Tibial nerve (tissue), 4 donors: ENCODE measurements at places on chromosomes 16 and 17.
A peak's percentile ranks its signal among the peaks of the same experiment; 100 is the strongest.

DNA sequence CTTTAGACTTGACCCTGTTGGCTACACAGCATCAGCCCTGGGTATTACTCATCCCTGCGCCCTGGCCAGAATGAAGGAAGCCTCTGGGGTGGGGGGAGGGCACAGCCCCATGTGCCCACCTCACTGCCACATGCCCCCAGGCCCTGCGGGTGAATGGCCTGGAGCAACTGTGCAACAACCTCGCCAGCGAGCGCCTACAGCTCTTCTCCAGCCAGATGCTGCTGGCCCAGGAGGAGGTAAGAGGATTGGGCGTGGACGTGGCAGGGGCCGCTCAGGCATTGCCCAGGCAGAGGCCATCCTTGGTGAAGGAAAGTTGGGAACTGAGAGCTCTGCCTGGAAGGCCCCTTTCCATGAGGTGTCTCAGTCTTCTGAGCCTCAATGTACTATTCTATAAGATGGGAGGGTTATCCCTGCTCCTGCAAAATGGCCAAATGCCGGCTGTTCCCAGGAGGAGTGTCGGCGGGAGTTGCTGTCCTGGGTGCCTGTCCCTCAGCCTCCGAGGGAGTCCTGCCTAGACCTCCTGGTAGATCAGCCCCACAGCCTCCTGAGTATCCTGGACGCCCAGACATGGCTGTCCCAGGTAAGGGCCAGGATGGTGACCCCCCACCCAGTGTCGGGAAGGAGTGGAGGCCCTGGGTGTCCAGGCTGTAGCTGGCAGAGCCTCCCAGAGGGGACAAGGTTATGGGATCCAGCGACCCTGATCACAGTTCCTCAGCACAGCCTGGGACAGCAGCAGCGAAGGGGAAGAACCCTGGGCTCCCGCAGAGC lies 8.9 kb downstream of the MYO15B start:
- H3K4me3 ChIP-seq, result no peak overlapping the region
- H3K27me3 ChIP-seq, result no peaks in the 10 kb centered on the region
- H3K36me3 ChIP-seq, result no peaks in the 10 kb centered on the region
- no peak for DNase-seq
- no peak overlapping the region for H3K27ac ChIP-seq
- no peaks in the 10 kb centered on the region for H3K4me1 ChIP-seq

GRCh38 chr17:63445954-63446752 lies at the start of gene CYB561:
TSS of gene CYB561 (minus strand) at chr17:63446306. CDS start at chr17:63437547, 8,759 bp downstream.
- no peaks in the 10 kb centered on the region for H3K36me3 ChIP-seq
- H3K27me3 ChIP-seq, result no peaks in the 10 kb centered on the region
- peaks cover 29% of the 10 kb centered on the region for H3K4me1 ChIP-seq

- H3K27ac ChIP-seq, result peak overlapping the region; percentile 50
- H3K27me3 ChIP-seq, result no peaks in the 10 kb centered on the region
- no peaks in the 10 kb centered on the region for H3K4me1 ChIP-seq
- no peak overlapping the region for H3K4me3 ChIP-seq
- DNase-seq, result peak; percentile 30
These were observed 11.5 kb downstream of the FLII start for GRCh38 chr17:18246880-18247612.

- H3K27ac ChIP-seq, result no peak overlapping the region
- no peaks in the 10 kb centered on the region for H3K36me3 ChIP-seq
- H3K4me3 ChIP-seq, result no peak overlapping the region
- DNase-seq, result no peak
- H3K27me3 ChIP-seq, result no peaks in the 10 kb centered on the region
- H3K4me1 ChIP-seq, result no peaks in the 10 kb centered on the region
These were observed 35.7 kb upstream of the SSTR5 start for GRCh38 chr16:1036726-1037393.

GRCh38 chr17:47184681-47185080 lies 4.4 kb downstream of the CDC27 start:
- H3K4me1 ChIP-seq, result peaks cover 71% of the 10 kb centered on the region
- H3K4me3 ChIP-seq, result no peak overlapping the region
- no peak for DNase-seq
- no peaks in the 10 kb centered on the region for H3K36me3 ChIP-seq

DNA sequence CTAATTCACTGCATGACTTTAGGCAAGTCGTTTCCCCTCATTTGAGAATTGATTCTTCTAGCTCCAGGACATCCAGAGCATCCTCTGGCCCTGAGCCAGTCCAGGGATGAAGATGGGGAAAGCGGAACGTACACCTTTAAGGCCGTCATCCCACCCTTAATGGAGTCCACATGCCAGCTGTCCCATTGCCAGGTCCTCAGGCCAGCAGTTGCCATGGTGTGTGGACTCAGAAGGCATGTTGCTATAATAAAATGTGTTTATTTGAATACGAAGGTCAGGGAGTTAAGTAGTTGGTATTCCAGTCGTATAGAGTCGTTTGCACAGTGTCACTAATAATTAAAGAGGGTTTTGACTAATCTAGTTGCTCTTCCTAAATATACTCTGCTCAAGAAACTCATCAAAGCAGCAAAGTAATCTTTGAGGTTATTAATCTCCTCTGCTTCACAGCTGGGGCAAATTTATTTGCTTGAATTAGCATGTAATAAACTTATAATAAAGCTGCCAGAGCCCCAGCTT lies 30.4 kb downstream of the CCDC182 start:
- H3K36me3 ChIP-seq, result no peaks in the 10 kb centered on the region
- H3K4me3 ChIP-seq, result no peak overlapping the region
- H3K27ac ChIP-seq, result no peak overlapping the region
- no peaks in the 10 kb centered on the region for H3K4me1 ChIP-seq
- H3K27me3 ChIP-seq, result no peaks in the 10 kb centered on the region
- DNase-seq, result no peak

GRCh38 chr17:48642059-48642842 lies 16.1 kb upstream of the HOXB9 start:
- no peak overlapping the region for H3K27ac ChIP-seq
- no peaks in the 10 kb centered on the region for H3K4me1 ChIP-seq
- H3K27me3 ChIP-seq, result no peaks in the 10 kb centered on the region
- no peak for DNase-seq
- no peaks in the 10 kb centered on the region for H3K36me3 ChIP-seq

- peaks cover 75% of the 10 kb centered on the region for H3K36me3 ChIP-seq
- H3K27me3 ChIP-seq, result no peaks in the 10 kb centered on the region
- peaks cover 4% of the 10 kb centered on the region for H3K4me1 ChIP-seq
These were observed 32.3 kb downstream of the SLC7A5 start for GRCh38 chr16:87836844-87837581.

GRCh38 chr16:19127205-19127604 lies 13.4 kb downstream of the ITPRIPL2 start:
- no peak overlapping the region for H3K4me3 ChIP-seq
- no peaks in the 10 kb centered on the region for H3K4me1 ChIP-seq
- no peak overlapping the region for H3K27ac ChIP-seq
- H3K27me3 ChIP-seq, result no peaks in the 10 kb centered on the region

- no peaks in the 10 kb centered on the region for H3K36me3 ChIP-seq
- H3K27ac ChIP-seq, result no peak overlapping the region
- no peaks in the 10 kb centered on the region for H3K4me1 ChIP-seq
- H3K27me3 ChIP-seq, result peaks cover 68% of the 10 kb centered on the region
- H3K4me3 ChIP-seq, result no peak overlapping the region
These were observed 4.0 kb downstream of the PYY start for GRCh38 chr17:43949781-43950180.

DNA sequence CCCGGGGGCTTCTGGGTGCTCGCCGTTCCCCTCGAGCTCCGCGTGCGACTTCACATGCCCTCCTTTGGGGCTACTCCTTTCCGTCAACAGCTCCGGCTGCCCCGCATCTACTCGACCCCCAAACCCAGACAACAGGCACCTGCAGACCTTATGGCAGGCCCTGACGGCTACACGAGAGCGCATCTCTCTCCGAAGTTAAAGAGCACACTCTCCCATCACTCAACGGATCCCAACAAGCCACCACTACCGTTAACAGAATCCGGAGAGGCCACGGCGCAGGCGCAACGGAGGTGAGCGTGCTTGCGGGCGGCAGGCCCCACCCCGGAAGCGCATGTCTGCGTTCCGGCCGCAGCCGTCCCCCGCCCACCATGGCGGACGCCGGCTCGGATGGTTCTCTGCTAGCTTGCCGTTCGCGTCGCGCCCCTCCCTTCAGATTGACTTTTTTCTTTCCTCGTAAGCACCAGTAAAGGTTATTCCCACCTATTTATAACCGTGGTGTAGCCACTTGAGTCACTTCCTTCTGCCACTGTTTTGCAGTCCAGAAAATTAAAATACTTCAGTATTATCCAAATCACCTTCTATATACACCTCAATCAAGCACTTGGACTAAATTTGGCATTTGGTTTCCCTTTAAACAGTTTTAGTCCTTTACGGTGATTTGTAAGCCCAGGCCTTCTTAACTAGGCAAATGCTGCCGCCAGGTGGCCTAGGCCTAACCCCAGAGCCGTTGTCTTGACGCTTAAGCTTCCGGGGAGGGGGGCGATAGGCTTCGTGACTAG lies at the start of gene POLG2:
POLG2 (minus strand) TSS at position 269 of the 779 bp plus-strand sequence; CDS start at position 183, 86 bp downstream.
- DNase-seq, result peak; percentile 82
- peaks cover 15% of the 10 kb centered on the region for H3K4me1 ChIP-seq
- H3K27ac ChIP-seq, result peak within 1 kb of the TSS; percentile 79
- H3K4me3 ChIP-seq, result peak within 1 kb of the TSS; percentile 78

- H3K4me1 ChIP-seq, result no peaks in the 10 kb centered on the region
- no peaks in the 10 kb centered on the region for H3K36me3 ChIP-seq
- no peak for DNase-seq
- H3K27ac ChIP-seq, result no peak overlapping the region
- no peaks in the 10 kb centered on the region for H3K27me3 ChIP-seq
- no peak overlapping the region for H3K4me3 ChIP-seq
These were observed 40.3 kb downstream of the CBFA2T3 start for GRCh38 chr16:88936556-88937205.

DNA sequence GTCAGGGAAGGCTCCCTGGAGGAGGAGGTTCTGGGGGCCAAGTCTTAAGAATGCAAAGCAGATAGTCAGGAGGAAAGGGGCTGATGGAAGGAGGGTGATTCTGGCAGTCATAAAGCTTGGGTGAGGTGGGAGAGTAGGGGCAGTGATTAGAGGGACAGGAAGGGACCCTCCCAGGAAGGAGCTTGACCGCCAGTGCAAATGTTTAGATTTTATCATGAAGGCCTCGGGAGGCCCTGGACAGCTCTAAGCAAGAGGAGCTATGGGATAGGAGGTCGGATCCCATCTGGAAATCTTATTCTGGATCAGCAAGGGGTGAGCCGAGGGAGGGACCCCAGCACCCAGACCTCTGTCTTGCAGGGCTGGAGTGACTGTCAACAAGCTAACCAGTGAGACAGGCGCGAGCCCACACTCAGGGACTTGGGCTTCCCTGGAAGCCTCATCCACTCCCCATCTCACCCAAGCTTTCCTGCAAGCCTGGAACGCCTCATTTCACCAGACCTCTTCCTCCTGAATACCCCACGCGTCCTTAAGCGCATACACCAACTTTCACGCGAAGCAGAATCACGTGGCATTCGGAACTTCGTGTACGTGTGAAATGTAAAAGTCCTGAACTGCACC lies 52.0 kb upstream of the CBX4 start:
- DNase-seq, result no peak
- peaks cover 53% of the 10 kb centered on the region for H3K27me3 ChIP-seq
- H3K4me1 ChIP-seq, result peaks cover 7% of the 10 kb centered on the region
- no peak overlapping the region for H3K27ac ChIP-seq
- H3K4me3 ChIP-seq, result no peak overlapping the region

DNA sequence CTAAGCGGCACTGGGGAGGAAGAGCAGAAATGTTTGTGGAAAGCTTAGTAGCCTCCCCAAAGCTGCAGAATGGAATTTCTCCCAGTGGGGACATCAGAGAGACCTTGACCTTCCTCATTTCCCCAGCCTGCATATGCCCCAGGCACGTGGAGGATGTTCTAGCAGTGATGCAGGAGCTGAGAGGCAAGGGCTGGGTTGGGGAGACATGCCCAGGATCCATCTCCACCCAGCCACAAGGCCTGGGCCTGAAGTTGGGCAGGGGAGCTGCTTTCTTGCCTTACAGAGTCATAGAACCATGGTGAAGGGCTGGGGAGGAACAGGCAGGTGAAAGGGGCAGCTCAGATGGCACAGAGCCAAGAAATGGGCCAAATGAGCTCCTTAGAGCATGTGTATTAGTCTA lies 104.0 kb downstream of the TMEM132E start:
- no peaks in the 10 kb centered on the region for H3K36me3 ChIP-seq
- H3K4me3 ChIP-seq, result no peak overlapping the region
- H3K27me3 ChIP-seq, result no peaks in the 10 kb centered on the region
- no peak for DNase-seq
- H3K27ac ChIP-seq, result no peak overlapping the region

DNA sequence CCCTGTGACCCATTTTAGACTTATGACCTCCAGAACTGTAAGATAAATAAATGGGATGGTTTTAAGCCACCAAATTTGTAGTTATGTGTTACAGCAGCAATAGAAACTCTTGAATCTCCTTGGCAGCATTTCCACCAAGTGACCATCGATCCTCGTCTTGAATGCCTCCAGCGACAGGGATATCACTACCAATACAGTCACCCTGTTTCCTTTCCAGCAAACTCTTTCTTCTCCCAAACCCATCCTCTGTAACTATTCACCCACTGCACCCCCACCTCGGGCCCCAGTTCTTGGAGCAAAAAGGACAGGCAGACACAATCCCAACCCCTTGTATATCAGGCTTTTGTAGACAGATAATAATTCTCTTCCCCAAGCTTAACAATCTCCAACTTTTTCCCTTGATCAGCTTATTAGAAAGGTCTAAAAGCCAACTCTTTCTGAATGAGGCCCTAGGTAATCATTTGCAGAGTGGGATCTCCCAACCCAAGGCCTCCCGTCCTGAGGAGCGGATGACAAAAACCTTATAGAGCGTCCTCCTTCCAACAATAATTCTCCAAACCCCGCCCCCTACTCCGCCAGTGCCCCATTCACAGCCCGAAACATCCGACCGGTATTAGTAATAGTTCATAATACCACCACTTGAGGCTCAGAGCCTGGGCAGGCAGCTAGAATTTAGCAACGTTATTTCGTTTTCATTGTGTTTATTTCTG lies 14.7 kb upstream of the PLLP start:
- H3K4me1 ChIP-seq, result no peaks in the 10 kb centered on the region
- no peaks in the 10 kb centered on the region for H3K36me3 ChIP-seq
- peak overlapping the region; percentile 33 for H3K4me3 ChIP-seq
- H3K27ac ChIP-seq, result peak overlapping the region; percentile 84
- DNase-seq, result no peak

DNA sequence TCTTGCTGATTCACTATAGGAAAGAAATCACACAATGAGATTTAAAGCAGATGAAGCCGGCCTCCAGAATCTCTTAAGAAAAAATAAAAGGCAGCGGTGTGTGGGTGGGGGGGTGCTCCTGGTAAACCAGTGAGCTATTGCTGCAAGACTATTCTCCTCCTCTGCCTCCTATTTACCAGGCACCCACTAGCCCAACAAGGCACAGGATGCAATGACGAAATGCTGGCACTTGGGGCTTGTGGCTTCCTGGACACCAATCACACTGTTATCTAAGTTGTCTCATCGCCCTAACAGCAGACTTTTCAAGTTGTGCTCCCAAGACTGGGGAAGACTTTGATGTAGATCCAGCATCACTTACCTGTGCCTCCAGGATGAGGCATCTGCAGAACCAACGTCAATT lies 50.2 kb upstream of the NDRG4 start:
- H3K36me3 ChIP-seq, result no peaks in the 10 kb centered on the region
- no peak for DNase-seq
- no peaks in the 10 kb centered on the region for H3K4me1 ChIP-seq
- H3K27ac ChIP-seq, result no peak overlapping the region
- H3K27me3 ChIP-seq, result no peaks in the 10 kb centered on the region
- no peak overlapping the region for H3K4me3 ChIP-seq

- H3K27ac ChIP-seq, result no peak overlapping the region
- DNase-seq, result no peak
- H3K4me1 ChIP-seq, result no peaks in the 10 kb centered on the region
- peaks cover 5% of the 10 kb centered on the region for H3K36me3 ChIP-seq
These were observed 5.8 kb downstream of the THOC6 start for GRCh38 chr16:3029491-3030221.

- peak; percentile 73 for DNase-seq
- H3K4me1 ChIP-seq, result no peaks in the 10 kb centered on the region
- H3K4me3 ChIP-seq, result no peak overlapping the region
- no peaks in the 10 kb centered on the region for H3K27me3 ChIP-seq
- peak overlapping the region; percentile 78 for H3K27ac ChIP-seq
These were observed 10.5 kb upstream of the TEKT3 start for GRCh38 chr17:15351925-15352324.
